ENCODE measurements at places on chromosomes 7 and 10.

DNA sequence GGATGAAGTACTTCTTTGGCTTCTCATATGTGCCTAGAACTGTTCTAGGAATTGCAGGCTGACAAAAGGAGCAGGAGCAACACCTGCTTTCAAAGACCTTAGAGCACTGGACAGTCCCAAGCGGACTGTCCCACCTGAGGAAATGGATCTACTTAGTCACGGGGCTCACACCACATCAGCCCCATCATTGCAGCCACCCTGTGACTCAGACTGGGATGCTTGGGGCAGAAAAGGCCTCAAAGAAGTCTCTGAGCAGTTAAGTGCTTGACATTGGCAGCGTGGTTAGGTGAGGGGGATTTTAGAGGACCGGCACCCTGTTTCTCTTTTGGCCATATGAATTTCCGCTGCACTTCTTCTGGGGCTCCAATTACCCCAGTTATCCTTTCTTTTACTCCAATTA, 256.6 kb downstream of the USP6NL start:
- no peak for DNase-seq

GRCh38 chr7:93047514-93048099, 70.2 kb downstream of the SAMD9 start:
- no peak for DNase-seq

- DNase-seq = no peak
Observed at GRCh38 chr10:35335133-35336083, 901 bp upstream of the CCNY start.

DNA sequence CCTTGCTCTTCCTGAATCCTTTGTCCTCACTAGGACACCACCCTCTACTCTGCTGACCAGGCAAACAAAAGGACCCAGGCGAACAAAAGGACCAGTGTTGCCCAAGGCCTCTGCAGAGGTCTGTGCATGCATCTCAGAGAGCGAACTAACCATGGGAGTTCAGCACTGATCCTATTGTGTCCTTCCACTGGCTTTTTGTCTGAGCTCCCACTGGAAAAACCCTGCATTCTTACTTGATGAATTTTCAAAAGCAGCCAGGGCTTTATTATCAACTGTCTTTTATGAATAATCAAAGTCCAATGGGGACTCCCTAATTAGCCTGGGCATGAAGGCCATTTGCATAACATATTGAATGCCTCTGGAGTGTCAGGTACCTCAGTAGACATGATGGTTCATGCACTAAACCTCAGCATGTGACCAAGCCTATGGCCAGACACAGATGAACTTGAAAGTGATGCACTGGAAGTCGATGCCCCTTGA, 140.6 kb downstream of the KCNMA1 start:
- DNase-seq = no peak

GRCh38 chr7:38756521-38756920, 125.3 kb upstream of the AMPH start:
- no peak for DNase-seq

- DNase-seq = no peak
Observed at GRCh38 chr7:114356133-114356532, 58.5 kb upstream of the FOXP2 start.

- no peak for DNase-seq
Observed at GRCh38 chr7:79593866-79594301, 140.4 kb upstream of the MAGI2 start.

- no peak for DNase-seq
Observed at GRCh38 chr7:98346515-98347069, 54.3 kb downstream of the BAIAP2L1 start.

- no peak for DNase-seq
Observed at GRCh38 chr10:111275091-111275490, 198.3 kb downstream of the ADRA2A start.

DNA sequence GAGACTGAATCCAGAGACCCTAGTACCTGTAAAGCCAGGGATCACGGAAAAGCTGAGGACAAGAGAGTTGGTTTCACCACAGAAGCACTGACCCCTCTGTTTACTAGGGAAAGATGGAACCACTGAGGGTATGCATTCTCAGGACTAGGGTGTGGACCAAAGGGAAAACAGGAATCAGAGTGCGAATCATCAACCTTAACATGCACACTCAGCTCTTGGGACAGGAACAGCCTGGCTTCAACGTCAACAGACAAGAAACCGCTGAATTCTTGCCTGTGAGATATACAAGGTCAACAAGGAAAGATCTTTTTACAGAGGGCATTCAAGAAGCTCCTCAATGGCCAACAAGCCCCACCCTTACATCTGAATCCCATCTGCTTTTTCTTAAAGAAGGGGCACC, 14.9 kb downstream of the TNRC18 start:
- DNase-seq = no peak

- DNase-seq = no peak
Observed at GRCh38 chr7:145915679-145916078, 200.9 kb upstream of the CNTNAP2 start.

DNA sequence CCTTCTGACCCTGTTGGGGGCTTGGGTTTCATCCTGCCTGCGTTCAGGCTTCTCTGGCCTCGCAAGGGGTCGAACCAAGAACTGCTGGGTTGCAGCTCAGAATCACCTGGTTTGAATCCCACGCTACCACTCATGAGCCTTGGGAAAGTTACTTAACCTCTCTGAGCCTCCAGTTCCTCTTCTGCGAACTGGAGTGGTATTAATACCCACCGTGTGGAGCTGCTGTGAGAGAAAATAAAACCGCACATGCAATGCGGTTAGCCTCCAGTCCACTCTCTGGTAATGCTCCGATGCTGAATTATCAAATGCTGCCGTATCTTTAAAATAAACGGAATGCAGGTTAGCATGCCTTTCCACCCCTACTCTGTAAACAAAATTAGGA, 171.9 kb downstream of the ARHGAP12 start:
- DNase-seq = no peak

GRCh38 chr7:50276483-50276882, 28.0 kb upstream of the IKZF1 start:
- DNase-seq = no peak

GRCh38 chr7:102169651-102170392, 116.8 kb upstream of the SH2B2 start:
- DNase-seq = no peak

GRCh38 chr7:18679261-18679660, 183.7 kb downstream of the HDAC9 start:
- DNase-seq = no peak

DNA sequence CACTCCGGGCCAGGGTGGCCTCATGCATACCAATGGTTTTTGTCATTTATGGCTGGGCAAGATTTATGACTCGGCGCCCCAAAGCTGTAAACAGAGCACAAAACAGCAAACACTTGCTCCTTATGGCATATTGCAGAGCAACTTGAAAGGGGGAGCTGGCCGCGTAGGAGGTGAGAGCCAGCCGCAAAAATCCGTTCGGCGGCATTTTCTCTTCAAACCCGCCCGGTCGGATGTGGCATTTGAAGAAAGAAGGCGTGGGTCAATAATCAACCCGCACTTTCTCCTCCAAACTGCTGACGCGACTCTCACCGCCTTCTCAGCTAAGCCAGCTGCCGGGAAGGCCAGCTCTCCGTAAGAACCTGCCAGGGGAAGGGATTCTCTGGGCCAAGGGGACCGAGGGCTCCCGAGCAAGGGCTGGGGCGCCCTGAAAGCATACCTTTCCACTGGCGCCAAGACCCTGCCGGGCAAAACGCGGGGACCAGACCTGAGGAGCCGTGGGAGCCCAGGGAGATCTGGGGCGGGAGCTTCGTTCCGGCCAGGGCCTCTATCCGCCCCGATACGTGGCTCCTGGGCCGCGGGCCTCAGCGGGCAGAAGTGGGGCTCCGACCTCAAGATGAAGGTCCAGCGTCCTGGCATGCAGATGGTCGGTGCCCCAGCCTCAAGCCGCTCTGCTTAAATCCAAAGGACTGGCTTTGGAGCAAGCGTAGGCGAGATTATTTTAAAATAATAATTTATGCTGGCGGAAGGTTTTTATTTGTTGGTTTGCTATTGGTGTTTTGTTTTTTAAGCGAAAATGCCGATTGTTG, 12.9 kb upstream of the HOXA2 start:
- no peak for DNase-seq

DNA sequence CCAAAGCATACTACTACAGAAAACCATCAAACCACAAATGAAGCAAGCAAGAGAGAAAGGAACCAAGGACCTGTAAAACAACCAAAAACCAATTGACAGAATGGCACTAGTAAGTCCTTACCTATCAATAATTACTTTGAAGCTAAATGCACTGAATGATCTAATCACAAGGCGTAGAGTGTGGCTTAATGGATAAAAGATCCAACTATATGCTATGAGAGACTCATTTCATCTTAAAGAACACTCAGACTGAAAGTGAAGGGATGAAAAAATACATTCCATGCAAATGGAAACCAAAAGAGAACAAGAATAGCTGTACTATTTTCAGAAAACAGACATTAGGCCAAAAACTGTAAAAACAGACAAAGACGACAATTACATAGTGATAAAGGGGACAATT, 70.7 kb downstream of the CRPPA start:
- DNase-seq = no peak

DNA sequence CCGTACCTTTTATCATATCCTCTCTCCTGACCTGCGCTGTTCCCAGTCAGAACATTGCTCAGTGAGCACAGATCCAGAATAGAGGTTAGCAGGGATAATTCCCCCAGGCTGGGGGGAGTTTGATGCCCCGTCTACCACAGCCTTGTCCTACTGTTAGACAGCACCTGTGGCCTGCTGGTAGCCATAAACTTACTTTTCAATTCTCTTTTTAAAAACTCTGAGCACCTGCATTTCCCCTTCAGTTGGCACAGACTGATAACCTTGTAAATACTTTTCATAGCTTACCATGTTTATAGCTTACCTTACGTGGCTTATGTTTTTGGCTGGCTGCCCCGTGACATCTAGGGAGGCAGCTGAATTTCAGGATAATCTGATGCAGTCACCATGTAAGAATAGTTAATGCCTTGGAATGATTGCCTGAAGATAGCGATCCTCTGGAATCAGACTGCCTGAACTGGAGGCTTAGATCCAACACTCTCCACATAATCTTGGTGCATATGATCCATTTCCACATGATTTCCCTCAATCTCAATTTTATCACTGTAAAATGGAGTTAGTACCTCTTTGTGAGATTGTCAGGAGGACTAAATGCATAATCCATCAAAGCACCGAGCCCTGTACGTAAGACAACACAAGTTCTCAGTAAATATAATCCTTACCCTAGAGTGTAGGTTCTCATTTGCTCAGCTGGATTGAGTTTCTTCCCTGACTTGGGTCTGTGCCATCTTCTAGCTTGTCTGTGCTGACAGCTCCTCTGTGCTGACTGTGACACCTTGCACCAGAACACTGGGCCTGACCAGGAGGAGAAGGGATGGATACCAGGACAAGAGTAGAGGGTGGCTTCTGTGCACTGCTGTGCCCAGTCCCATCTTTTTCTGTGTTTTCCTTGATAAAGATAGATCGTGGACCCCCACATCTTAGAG, 111.7 kb upstream of the GJD4 start:
- DNase-seq = no peak

GRCh38 chr7:117269417-117269816, 53.4 kb downstream of the WNT2 start:
- no peak for DNase-seq

- DNase-seq = no peak
Observed at GRCh38 chr7:101379302-101379701, 16.6 kb downstream of the COL26A1 start.

DNA sequence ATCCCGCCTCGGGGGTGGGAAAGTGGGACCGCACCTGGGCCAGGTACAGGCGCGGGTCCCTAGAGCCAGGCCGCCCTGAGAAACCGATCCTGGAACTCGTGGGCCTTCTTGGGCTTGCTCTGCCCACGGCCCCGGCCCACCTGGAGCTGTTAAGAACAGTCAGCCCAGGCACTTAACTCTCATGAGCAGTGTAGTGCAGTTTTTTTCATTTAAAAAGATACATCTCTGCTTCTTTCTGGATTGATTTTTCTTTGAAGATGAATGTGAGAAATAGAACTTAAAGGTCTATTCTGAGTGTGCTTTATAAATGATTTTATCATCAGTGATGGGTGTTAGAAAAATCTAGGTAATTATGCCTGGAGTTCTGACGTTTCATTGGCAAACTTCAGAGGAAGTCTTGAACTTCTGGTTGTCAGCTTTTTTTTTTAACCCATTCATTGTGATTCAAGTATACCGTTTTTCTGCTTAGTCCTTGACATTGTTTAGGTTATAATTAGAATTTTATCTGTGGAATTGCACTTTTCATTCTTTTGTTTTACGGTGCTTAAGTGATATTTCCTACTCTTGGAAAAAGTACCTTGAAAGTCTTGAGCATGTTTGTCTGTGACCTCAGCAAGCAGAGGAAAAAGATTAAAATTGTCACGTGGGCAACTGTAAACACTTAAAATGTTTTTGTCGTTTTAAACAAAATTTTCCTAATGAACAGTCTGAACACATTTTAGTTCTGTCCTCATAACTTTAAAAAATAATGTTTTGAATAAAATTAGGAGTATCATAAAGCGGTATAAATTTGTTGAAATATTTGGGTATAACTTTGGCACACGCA, 906 bp downstream of the CDK1 start:
- no peak for DNase-seq

DNA sequence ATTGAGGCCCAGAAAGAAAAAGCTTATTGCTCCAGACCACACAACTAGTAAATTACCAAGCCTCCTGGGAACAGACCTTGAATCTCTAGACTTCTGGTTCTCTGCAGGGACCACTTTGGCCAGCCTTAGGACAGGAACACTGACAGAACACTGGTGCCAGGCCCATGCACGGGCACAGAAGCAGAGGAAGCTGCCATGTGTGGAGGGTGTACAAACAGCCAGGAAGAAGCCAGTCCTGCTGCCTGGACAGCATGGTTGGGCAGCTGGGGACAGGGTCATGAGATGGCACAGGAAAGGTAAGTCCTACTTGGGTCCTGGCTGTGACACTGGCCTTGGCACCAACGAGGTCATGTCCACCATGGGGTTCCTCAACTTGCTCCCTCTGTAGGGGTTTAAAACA, 19.2 kb downstream of the MMRN2 start:
- no peak for DNase-seq

- DNase-seq = no peak
Observed at GRCh38 chr10:113279262-113279661, 273.6 kb upstream of the HABP2 start.

DNA sequence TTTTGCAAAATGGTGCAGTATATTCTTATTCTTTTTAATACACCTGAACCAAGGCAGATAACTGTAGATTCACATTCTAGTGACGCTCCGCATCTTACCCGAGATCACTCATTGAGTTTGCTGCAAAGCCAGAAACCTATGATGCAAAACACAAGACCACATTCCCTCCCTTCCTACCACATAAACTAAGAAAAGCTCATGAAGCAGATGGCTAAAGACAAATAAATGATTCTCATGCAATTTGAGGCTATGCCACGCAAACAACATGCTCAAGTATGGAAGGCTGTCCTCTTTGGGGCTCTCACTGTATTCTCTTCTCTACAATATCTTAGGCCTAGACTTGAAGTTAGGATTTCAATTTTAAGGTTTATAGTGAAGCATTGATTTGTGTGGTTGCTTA, 95.0 kb upstream of the BMPER start:
- DNase-seq = no peak

DNA sequence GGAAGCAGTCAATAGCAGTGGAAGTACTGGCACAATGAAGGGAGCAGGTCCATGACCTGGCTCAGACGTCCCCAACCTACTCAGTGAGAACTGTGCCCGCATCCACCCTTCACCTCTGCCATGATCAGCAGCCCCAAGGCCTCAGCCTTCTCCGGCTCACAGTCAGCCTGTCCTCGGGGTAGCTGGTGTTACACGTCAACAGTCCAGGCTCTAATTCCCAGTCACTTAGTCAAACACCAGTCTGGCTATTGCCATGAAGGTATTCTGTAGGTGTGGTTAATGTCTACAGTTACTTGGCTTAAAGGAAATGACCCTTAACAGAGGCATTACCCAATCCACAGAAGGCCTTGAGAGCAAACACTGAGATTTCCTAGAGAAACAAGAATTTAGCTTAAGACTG, 49.1 kb downstream of the GRB10 start:
- no peak for DNase-seq

GRCh38 chr10:112140110-112140970, 43.2 kb downstream of the GPAM start:
- DNase-seq = peak; percentile 65
